ENCODE measurements at places on chromosomes 4 and X.

DNA sequence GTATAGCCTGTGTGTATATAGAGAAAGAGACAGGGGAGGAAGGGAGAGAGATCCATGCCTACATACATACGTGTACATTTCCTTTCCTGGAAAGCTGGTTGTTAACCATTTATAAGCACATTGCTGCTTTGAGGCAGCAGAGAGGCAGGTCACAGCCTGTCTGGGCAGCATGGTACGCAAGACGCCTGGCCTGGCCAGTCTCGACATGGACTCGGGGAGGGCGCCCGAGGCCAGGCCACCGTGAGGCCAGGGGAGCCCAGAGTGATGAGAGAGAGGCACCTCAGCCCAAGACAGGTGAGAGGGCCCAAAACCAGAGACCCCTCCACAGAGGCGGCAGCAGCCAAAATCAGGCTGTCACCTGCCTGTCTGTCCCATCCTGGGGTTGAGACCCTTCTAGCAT lies 3.9 kb downstream of the TREX2 start:
- DNase-seq: no peak

- no peak for DNase-seq
Observed at GRCh38 chrX:23637187-23637586, 30.1 kb upstream of the PRDX4 start.

DNA sequence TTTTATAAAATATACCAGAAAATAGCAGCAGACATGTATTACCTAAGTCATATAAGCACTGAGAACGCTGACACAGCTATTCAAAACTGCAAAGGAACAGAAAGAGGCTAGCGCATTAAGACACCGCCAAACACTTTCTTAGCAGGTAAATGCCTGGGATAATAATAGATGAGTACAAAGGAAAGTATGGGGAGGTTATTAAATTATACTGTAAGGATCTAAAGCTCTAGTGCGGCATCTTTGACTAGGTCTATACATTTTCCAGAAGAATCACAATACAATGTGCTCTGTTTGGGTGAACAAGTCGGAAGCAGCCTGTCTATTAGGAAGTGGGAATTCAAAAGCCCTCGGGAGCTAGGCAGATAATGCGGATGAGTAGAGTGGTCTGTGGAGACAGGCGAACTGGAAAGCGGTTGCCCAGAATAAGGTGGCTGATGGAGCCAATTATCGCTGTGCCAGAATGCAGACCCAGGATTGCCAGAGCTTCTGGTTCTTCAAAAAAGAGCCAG lies 443.6 kb upstream of the TENM3 start:
- no peak for DNase-seq

DNA sequence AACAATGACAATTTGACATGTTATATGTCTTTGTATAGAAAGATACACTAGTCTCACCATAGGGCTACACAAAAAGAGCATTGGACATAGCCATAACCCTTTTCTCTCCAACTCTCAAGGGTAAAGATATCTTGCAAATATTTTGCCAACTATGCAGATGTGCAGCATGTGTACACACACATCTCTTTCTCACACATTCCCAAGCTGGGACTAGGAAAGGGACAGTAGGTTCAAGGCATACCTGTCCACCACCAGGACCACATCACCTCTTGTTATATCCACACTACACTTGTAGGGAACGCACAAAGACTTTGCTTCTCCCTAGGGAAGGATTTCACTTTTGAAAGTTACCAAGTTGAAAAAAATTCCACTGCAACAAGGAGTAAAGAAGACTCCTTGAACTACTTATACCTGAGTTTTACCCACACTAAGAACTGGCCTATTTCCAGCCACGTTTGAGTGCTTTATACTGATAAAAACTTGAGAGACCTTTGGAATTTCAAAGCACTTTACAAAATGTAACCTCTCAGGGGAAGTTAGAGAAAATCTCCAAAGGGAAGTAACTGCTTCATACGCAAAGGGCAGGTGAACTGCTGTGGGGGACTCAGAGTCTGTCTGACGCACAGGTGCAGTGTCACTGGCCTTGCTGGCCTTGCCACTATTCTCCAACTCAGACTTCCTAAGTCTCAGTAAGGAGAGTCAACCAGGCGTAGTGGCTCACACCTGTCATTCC lies 36.9 kb downstream of the NR3C2 start:
- DNase-seq: no peak

- no peak for DNase-seq
Observed at GRCh38 chrX:121260596-121261240, 213.3 kb downstream of the GLUD2 start.

DNA sequence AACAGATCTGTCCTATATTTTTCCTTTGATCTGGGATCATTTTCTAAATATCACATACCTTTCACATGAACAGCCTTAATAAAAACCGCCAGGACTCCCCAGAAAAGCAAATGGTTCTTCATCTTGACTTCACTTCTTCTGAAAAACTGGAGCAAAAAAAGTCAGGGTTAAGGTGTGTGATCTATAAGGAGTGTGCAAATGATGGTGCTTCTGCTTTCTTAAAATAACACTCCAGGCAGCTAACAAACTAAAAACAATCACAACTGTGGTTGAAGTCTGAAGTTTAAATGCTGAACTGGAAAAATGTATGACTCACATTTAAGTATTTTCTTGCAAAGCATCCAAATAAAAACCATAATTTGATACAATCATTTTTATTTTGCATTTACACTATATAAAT lies at the start of gene JCHAIN:
JCHAIN (minus strand) TSS at position 140 of the 400 bp plus-strand sequence; CDS start at position 122, 18 bp downstream.
- DNase-seq: no peak

DNA sequence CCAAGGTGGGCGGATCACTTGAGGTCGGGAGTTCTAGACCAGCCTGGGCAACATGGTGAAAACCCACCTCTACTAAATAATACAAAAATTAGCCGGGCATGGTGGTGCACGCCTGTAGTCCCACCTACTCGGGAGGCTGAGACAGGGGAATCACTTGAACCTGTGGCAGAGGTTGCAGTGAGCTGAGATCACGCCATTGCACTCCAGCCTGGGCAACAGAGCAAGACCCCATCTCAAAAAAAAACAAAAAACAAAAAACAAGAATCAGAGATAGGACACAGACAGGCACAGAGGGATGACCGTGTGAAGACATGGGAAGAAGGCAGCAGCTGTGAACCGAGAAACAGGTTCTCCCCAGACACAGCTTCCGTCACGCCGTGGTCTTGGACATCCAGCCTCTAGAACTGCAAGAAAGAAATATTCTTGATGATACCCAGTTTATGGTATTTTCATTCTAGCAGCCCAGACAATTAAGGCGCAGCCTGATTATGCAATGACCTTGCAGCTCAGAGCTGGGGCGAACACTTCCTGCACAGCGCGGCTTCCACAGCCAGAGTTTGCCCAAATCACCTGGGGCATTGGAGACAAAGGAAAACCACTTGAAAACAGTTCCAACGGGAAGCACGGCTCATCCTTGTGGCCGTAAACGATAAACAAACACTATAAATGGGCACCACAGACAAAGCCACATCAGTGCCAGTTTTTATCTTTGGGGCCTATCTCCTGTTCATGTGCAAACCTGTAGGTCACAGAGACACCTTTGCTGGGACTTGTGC lies 4.2 kb upstream of the ARSD start:
- no peak for DNase-seq

GRCh38 chr4:21113496-21114223 lies 413.4 kb downstream of the PACRGL start:
- DNase-seq: no peak

- no peak for DNase-seq
Observed at GRCh38 chr4:14700544-14700943, 301.7 kb upstream of the CPEB2 start.

DNA sequence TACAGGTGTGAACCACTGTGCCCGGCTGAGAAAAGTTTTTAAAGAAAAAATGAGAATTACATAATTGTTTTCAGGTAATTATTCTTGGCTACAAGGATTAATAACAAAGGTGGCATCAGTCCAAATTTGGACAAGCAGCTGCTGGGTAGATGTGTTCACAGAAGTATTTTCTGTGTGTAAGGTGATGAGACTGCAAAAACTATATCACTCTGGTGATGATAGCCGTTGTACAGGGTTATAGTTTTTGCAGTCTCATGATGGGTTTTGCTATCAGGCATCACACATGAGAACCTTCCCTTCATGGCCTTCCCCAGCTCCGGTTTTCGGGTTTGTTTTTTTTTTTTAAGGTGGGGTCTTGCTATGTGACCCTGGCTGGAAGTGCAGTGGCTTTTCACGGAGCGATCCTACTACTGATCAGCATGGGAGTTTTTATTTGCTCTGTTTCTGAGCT lies 5.1 kb upstream of the SLC10A3 start:
- no peak for DNase-seq

DNA sequence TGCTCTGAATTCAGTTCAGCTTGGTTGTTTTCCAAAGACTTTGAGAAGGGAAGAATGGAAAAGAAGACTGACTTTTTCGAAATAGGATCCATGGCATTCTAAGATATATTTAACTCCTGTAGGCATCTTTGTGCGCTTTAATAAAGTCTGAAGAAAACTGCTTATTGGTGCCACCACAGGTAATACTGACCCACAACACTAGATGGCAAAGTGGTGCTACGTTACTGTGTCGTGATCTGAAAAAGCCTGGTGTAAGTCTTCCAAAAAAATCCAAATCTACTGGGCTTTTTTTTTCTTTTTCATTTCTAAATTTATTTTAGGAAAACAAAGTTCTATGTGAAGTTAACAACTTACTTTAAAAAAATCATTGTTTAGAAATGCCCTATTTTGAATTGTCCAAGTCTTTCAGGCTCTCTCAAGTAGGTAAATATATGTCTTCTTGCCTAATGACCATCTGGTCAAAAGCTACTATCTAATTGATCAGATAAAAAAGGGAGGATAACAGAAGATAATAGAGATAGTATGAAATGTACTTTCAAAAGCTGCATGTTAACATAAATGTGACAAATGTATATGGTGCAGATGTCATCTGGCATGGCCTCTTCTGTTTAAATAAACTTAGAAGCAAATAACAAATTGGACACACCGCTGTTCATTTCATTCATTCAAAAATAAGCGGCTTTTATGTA lies 47.0 kb upstream of the MID1IP1 start:
- DNase-seq: no peak

DNA sequence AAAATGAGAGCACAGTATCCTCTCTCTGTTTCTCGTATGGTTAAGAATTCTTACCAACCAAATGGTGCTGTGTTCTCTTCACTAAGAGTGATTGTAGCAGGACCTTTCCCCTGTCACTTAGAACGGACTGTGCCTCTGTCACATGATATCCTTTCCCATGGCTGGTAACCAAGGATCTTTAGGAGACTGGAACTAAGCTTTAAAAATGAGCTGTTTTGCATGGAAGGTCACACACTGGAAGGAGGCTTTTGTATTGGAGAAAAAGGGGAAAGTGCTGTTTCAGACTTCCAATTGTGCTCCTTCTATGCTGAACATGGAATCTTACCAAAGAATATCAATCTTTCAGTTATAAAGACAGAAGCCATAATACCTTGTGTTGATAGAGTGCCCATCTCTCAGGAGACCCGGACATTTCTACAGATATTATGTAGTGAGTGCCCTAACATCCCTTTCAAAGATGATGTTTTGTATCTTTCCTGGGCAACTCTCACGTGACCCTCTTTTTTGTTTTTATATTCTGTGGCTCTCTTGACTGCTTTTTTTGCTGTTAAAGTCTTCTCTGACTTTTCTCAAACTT lies 148.6 kb downstream of the SLC4A4 start:
- DNase-seq: no peak

DNA sequence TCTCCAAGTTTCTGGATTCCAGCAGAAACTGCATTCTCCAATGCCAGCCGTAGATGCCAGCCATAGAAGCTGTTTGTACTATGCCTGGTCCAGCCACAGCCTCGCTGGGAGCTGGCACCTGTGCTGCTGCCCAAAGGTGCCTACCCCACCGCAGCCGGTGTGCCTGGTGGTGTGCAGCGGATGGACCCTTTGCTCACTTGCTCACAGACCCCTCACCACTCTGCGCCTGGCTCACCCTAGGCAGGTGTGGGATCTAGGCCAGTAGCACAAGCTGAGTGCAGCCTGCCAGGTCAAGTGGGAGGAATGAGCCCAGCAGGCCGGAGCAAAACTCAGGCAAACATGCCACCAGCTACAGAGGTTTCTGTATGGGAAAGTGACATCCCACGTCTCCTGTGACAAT lies 463.2 kb downstream of the ADGRL3 start:
- no peak for DNase-seq

DNA sequence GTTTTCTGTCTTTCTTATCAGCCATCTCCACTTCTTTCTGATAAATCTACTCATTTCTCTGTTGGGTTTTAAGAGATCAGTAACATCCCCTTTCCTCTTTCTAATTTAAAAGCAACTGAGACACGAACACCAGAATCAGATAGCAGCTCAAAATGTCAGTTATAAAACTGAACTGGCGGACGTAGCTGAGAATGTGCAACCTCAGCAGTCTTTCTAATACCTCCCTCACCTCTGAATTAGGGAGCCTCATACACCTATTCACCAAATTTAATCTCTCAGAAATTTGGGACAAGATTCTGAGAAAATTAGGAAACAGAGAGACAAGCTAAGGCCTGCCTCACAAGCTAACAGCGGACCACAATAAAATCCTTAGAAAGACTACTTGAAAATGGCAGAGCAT lies 52.0 kb upstream of the ACSL4 start:
- no peak for DNase-seq

DNA sequence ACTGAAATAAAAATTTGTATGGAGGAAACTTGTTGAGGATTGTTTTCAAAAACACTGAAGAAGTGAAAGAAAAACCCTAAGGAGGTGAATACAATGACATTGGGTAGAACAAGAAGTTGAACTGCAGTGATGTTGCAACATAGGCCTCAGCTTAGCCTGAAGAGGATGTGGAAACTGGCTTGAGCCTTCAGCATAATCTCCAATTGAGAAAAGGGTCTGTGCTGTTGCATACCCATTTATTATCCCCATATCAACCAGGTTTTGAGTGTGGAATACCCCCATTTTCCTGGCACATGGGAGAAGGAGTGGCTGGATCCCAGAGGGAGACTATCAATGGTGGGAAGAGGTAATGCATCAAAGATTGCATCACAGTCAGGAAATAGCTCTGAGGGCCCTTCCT lies 695.0 kb upstream of the HS3ST1 start:
- no peak for DNase-seq

DNA sequence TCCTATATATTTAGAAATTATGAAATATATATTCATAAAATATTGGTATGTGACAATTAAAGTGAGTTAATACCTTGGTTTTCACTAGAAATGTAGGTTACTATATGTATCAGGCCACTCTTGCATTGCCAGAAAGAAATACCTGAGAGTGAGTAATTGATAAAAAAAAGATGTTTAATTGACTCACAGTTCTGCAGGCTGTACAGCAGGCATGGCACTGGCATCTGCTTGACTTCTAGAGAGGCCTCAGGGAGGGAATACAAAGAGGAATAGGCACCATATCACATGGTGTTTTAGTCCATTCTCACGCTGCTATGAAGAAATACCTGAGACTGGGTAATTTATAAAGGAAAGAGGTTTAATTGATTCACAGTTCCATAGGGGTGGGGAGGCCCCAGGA lies 1560.6 kb downstream of the STIM2 start:
- DNase-seq: no peak

Measured in esophagus squamous epithelium (tissue), 5 donors.